ENCODE measurements at places on chromosomes 16 and 17. TPM values are rescaled to one million over a fixed set of nuclear protein-coding genes. Genes with fewer than 3 reads are reported as not detected.

Gene PHOSPHO1
- not detected for total RNA-seq

Gene KCNAB3
- total RNA-seq, result 2.4 TPM

Gene MIEF2
- 8.3 TPM for total RNA-seq

Gene NPIPA5
- total RNA-seq, result 11.3 TPM

- DNase-seq, result no peak
These were observed 61.9 kb upstream of the CCL1 start for GRCh38 chr17:34424814-34425491.

DNA sequence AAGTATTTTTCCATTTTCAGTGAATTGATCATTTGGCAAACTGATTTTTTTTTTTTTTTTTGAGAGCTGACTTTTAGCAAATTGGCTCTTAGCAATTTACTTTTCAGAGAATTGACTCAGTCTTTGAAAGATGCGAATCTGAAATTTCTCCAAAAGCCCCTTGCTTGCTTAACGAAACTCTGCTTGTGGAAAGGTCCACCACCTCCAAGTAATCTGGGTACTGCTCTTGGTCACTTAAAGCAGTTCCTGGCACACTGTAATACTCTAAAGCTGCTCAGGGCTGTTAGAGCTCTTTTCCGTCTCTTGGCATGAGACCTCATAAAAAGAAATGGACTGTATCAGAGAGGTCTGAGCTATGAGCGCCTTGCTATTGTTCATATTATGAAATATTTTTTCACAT lies 2.9 kb downstream of the GSDMB start:
- DNase-seq, result no peak

- no peak for DNase-seq
These were observed 83.1 kb downstream of the CCDC182 start for GRCh38 chr17:57662041-57662440.

Gene KRT14
- 0.66 TPM for total RNA-seq

GRCh38 chr17:57121308-57122042 lies 36.4 kb downstream of the AKAP1 start:
- DNase-seq, result peak; percentile 29

Gene CDH5
- 804 TPM for total RNA-seq

GRCh38 chr17:15456972-15457722 lies 10.3 kb downstream of the CDRT4 start:
- peak; percentile 62 for DNase-seq

DNA sequence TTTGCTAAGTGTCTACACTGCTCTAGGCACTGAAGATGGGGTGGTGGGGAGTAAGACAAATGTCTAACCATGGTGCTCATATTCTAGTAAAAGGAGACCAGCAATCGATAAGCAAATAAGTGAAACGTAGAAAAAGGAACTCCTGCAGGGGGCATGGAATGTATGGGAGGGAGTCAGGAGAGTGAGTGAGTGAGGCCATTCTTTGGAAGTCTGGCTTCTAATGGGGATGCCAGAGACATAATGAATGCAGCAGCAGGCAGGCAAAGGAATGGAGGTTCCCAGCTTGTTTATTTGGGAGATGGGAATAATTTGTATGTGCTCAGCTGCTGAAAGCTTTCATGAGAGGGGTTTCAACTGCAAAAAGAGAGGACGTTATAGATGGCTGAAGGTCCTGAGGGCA lies 216.4 kb upstream of the DYNLRB2 start:
- no peak for DNase-seq

Gene NPIPA2
- total RNA-seq, result 6.9 TPM

- DNase-seq, result no peak
These were observed 506.0 kb downstream of the TMEM114 start for GRCh38 chr16:8084302-8084701.

DNA sequence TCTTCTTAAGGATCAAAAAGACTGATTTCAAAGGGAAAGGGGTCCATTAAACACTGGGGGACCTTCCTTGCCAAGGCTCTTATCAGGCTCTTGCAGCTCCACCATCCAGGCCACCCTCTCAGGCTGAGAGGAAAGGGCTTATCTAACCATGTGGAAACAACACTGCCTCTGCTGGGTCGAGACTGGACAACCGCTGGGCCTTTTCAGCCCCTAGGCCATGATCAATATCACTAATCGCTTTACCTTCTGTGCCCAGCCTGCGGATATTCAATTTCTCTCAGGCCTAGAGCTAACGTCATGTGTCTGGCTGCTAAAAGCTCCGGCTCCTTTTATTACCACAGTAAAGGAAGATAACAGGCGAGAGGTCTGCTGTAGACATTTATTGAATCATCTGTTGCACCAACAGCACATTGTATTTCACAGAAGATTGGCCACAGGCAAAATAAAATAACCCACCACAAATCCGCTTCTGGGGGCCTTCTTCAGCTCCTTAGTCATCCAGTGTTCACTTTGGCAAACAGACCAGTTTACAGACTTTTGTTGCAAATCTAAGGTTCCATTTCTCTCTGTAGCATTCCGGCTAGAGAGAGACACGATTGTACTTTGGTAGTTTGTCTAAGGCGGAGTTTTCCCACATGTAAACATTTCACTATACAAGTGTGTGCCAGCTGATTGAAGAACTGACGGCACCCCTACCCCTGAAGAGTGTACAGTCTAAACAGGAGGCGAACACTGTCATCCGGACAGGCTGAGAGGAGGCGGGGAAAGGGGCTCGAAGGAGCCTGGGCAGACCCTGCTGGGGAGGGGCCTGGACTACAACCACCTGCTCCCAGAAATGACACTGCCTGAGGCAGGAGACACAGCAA lies 13.9 kb downstream of the CYB561 start:
- DNase-seq, result peak; percentile 49

DNA sequence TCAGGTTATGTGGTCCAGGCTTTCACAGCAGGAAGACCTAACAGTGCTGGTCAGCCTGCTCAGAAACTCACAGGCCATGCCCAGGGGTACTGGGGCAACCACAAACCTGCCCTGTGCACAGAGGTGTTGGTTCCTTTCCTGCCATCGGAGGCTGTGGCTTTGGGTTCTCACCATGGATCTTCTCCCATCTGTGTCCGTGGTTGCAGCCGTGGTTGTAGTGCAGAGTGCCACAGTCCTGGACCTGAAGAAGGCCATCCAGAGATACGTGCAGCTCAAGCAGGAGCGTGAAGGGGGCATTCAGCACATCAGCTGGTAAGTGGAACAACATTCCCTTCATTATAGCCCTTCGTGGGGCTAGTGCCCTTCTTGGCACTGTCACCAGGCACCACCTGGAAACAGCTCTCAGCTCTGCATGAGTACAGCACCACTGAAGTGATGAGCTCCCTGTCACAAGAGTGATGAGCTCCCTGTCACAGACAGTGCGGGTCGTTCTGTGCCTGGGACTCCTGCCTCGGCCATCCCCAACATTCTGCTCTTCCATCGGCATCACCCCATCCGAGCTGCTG lies 2.0 kb downstream of the SNRNP25 start:
- no peak for DNase-seq

Gene FNDC8
- total RNA-seq, result not detected

GRCh38 chr17:82235775-82236141 lies 6.9 kb downstream of the SLC16A3 start:
- DNase-seq, result no peak

DNA sequence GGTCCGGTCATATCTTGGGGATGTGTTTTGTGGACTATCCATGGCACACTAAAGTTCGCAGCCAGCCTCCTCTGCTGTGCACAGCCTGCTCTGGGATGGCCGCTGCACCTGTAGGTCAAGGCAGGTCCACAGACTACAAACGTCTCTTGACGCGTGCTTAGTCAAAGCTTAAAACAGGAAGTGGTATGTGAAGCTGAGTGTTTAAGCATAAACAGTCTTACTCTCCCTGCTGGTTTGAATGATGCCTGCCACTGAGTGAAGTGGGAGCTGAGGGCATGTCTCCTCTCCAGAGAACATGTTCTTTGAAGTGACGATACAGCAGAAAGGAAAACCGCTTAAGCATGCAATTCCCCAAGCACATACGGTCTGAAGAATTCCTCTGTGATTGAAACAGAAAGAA lies 365.6 kb downstream of the SLC39A11 start:
- DNase-seq, result no peak

Gene CASKIN2
- 34.6 TPM for total RNA-seq

- DNase-seq, result no peak
These were observed 108.6 kb downstream of the ABCC12 start for GRCh38 chr16:48047241-48047640.

- no peak for DNase-seq
These were observed 45.0 kb downstream of the ESRP2 start for GRCh38 chr16:68190736-68191510.

Gene KRTAP4-4
- not detected for total RNA-seq

DNA sequence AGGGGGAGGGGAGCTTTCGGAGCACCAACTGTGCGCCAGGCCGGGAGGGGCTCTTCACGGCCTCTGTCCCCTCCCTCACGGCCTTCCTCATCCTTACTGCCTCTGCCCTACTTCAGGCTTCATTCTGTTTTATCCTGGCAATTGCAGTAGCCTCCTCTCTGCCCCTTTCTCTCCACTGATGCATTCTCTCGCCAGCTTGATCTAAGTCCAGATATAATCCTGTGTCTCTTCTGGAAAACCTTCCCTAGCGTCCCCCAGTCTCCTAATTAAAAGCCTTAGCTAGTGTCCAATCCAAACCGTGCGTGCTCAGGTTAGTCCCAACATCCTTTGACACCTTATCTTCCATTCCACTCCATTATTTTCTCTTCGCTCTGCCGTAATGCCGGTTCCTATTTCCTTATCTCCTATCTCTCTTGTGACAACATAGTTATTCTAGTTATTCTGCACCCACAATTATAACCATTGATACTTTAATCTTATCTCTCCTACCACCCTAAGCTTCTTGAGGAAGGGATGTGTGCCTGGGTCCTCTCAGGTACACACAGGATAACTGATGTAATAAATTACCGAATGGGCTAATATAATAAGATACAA lies 869 bp downstream of the ZNF48 start:
- no peak for DNase-seq

Gene GH2
- not detected for total RNA-seq
